ENCODE measurements at places on chromosomes 5 and 9.

DNA sequence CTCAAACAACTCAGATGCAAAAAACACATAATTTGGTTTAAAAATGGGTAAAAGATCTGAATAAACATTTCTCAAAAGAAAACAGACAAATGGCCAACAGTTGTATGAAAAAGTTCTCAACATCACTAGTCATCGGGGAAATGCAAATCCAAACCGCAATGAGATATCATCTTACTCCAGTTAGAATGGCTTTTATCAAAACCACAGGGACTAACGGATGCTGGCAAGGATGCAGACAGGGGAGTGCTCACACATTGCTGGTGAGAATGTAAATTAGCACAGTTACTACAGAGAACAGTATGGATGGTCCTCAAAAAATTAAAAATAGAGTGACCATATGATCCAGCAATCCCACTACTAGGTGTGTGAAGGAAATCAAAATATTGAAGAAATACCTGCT is 589.1 kb upstream of the ADAMTS16 start:
- no peak for DNase-seq

GRCh38 chr5:156147944-156148285 is 179.0 kb upstream of the SGCD start:
- no peak for DNase-seq

DNA sequence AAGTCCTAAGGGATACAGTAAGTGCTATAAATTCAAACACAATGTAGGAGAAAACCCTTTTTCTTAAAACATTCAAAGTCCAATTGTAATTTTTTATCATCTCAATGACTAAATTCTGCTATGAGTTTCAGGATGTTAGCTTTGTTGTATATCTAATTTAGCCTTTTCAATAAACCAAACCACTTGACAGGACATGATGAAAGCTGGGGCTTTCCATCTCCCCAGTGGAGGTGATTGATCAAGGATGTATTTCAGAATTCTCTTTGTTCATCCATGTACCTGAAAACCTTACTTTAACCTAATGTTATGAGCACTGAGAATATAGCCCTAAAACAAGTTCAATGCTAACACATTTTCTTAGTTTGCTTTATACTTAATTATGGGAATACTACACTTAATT is 639.0 kb upstream of the ITGA1 start:
- no peak for DNase-seq

GRCh38 chr9:21477466-21477865 is 4.6 kb downstream of the IFNE start:
- no peak for DNase-seq

DNA sequence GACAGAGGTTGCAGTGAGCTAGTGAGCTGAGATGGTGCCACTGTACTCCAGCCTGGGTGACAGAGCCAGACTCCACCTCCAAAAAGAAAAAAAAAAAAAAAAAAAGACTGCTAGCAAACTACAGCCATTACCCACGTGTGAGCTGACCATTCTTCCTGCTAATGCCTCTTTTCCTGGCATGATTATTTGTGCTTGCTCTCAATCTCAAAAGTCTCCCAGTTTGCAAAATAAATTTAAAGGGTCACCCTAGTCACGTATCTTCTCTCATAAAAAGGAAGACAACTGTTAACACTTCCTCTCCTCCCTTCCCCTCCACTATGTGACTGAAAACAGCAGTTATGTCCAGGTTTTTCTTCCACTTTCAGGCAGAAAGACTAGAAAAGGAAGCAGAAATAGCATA is 37.2 kb downstream of the TRIM36 start:
- DNase-seq, result peak; percentile 2

DNA sequence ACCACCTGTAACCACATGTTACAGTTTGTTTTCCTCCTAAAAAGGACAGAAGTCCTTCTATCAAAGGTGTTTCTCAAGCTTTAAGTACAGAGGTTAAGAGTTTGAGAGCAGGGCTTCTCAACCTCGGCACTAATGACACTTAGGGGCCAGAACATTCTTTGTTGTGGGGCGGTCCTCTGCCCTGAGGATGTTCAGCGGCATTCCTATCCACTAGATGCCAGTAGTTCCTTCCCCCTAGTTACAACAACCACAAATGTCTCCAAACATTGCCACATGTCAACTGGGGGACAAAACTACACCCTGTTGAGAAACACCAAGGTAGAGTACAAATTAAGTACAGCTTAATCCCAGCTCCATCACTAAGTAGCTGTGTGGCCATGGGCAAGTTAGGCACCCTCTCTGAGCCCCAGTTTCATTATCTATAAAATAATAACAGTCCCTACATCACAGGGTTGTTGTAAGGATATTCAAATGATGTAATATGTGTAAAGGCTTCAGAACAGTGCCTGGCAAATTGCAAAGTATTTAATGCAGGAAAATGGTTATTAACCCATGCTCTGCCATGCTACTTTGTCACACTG is 44.6 kb downstream of the PIP5K1B start:
- no peak for DNase-seq

DNA sequence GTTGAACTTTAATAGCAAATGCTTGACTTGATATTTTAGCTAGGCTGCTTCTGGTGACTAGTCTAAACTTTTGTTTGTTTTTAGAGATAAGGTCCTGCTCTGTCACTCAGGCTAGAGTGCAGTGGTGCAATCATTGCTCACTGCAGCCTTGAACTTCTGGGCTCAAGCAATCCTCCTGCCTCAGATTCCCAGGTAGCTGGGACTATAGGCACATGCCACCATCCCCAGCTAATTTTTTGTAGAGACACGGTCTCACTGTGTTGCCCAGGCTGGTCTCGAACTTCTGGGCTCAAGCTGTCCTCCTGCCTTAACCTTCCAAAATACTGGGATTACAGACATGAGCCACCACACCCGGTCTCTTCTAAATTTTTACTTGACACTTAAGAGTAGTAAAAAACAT is 20.7 kb downstream of the CDC37L1 start:
- no peak for DNase-seq

GRCh38 chr5:159873680-159874079 is 42.6 kb upstream of the ADRA1B start:
- DNase-seq, result no peak

DNA sequence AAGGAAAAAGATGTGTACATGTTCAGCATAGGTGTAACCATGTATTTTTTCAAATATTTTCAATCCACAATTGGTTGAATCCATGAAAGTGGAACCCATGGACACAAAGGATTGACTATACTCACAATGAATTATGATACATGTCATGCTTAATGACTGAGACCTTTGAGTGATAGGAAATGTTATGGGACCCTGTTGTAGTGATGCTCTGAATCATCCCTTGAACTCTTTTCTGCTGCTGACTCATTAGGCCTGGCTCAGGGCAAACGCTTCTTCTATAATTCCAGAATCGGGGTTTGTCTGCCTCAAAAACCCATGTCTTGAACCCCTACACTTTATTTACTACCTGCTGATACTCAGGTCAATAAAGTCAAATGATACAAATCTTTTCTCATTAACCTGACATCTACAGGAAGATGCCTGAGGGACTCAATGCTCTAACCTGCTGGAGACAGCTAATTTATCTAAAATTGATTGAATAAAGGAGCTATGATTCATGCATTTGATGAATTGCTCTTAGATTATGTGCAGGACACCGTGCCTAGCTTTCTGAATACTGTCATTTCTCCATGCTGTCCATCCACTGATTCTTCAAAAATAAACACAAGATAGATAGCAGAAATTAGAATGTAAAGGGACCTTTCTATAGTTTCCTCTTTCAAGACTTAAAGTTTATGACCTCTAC is 260.1 kb downstream of the PRELID2 start:
- no peak for DNase-seq

DNA sequence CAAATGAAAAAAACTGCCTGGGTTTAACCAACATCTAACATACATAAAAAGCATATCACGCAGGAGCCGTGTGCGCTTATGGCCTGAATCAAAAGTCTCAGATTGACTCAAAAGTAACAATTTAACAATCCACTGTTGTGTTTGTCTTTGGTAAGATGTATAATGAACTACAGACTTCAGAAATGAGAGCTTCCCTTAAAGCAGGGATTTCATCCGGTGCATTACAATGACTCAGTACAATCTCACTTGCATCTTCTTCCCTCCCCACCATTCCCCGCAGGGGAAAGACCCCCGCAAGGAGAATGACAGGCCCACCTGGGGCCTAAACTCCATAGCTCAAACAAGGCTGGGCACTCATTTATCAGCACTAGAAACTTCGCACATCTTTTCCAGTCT is 1.4 kb downstream of the ZFR start:
- DNase-seq, result peak; percentile 25

GRCh38 chr9:126761274-126761673 is 43.6 kb upstream of the ZBTB43 start:
- no peak for DNase-seq

GRCh38 chr5:40904205-40904993 is 4.9 kb upstream of the C7 start:
- peak; percentile 30 for DNase-seq

GRCh38 chr9:123495731-123496130 is 139.7 kb downstream of the CRB2 start:
- no peak for DNase-seq

- no peak for DNase-seq
Measured at GRCh38 chr9:134879664-134880483, 736 bp upstream of the FCN2 start.

- no peak for DNase-seq
Measured at GRCh38 chr5:58326022-58326421, 133.9 kb downstream of the PLK2 start.

GRCh38 chr5:5246736-5247135 is 106.6 kb downstream of the ADAMTS16 start:
- DNase-seq, result no peak

GRCh38 chr5:15106530-15107283 is 235.1 kb upstream of the ANKH start:
- DNase-seq, result no peak

- no peak for DNase-seq
Measured at GRCh38 chr9:127569886-127570401, 42.1 kb upstream of the STXBP1 start.

DNA sequence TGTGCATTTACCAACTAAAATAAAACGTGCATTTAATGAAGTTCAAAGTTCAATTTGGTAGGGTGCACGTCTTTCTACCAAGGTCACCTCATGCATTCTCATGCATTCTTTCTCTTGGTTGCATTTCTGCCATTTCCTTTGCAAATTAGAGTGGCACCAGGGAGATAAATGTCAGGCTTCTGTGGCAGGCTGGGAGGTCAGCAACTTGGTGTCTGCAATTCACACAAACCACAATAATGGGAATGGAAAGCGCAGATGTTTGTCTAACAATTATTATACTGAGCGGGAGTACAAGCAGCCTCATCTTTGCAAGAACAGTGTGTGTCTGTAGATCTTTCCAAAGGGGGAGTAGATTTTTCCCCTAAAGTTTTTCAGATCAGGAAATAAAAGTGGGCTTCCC is 411.7 kb downstream of the DMRT2 start:
- DNase-seq, result no peak

GRCh38 chr5:159489779-159490178 is 159.5 kb upstream of the IL12B start:
- no peak for DNase-seq

DNA sequence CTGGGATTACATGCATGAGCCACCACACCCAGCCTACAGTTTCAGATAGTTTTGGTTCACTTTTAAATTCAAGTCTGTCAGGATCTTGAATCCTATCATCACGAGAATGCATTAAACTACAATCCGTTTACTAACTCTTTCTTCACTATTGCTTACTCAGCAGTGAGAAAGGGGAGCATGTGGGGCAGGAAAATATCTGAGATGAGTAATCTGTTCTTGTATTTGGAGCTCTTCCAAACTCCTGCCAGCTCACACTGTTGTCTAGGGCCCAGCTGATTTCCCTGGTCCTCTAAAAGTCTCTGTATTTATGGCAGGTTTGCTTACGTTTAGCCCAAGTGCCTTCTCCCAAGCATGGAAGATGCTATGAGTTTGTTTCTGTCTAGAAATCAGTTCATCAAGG is 152.2 kb downstream of the FGF18 start:
- DNase-seq, result no peak

DNA sequence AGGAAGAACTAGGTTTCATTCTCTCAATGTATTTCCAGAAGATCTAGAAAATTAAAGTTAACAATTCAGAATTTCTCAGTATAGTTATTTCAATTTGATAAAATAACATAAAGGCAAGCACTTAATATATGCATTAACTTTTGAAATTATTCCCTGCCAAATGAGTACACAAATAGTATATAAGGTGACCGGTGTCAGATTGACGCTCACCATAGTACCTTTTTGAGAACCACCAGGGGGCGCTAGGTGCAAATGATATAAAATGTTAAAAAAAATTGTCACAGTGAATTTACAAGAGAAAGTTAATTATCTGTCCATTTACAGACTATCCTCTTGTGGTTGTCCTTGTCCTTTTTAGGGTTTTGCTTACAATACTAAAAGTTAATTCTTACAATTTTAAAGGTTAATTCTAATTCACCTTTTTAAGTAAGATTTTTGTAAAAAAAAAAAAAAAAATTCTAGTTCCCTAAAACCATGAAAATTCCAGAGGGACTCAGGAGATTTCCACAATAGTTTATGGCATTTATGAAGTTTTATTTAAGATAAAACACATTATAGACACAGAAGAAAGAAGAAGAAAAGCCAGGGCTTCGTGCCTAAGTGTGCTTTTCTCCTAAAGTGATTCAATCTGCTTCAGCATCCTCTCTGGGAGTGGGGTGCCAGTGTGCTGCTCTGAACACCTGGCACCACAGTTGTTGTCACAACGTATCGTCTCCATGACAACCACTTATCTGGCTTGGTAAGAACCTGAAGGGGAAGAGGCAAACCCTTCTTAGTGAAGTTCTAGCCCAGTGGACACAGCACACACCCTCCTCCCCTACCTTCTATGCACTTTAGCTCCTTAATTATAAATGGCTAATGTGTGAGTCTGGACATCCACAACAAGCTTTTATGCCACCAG is 1.7 kb downstream of the ADAMTS16 start:
- DNase-seq, result peak; percentile 27

DNA sequence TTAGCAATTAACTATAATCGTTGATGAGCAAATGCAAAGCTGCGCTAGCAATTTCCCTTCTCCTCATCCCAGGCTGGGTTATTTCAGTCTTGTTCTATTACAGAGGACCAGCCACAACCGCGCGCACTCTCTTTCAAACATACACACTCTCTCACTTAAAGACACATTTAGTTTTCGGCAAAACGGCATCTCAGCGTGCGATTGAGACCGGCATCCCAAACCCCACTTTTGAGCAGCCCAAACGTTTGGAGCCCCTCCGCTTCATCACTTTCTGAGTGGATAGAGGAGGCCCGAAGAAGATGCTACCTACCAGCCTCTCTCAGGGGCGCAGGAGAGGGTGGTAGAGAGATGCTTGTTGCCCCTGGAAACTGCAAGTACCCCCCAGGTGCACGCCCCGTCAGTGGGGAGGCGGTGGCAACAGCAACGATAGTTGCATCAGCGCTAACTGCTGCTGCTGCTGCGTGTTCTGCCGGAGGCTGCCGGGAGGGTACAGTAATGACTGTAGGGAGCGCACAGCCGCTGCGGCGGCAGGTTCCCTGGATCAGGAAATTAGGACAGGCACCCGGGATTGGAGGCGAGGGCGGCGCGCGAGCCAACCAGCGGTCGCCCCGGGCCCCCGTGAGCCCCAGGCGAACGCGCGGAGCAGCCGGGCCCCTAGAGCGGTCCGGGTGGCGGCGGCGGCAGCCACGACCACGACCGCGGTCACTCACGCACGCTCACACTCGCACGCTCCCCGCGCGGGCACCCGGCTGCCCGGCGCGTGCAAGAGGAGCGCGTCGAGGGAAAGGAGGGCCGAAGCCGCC is 467 bp upstream of the VLDLR start:
- peak; percentile 19 for DNase-seq

- no peak for DNase-seq
Measured at GRCh38 chr5:36422952-36423351, 121.2 kb upstream of the RANBP3L start.

GRCh38 chr9:133513214-133514100 is 11.3 kb downstream of the MYMK start:
- no peak for DNase-seq

Measured in inflammatory macrophage treated with lipopolysaccharide for 1 hour (primary cell).